ENCODE measurements at places on chromosomes 1 and 21.

- DNase-seq = peak; percentile 100
Measured at GRCh38 chr1:14742181-14742980, 143.9 kb downstream of the KAZN start.

- DNase-seq = peak; percentile 97
Measured at GRCh38 chr1:39799770-39800470, 11.3 kb upstream of the BMP8B start.

DNA sequence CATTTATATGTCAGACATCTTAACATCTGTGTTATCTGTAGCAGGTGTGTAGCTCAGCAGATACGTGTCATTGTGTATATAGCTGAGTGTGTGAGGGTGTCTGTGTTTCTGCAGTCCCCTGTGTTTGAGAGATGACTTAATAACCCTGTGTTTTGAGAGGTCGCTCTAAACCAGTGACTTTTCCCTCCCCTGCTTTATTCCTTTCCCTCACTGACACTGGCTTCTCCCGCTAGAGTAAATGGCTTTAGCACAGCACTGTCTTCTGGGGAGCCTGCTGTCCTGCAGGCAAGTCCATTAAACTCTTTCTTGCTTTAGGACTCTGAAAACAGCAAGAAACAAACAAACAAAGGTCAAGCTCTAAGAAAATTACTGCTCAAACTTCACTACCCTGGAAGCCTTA, 53.0 kb downstream of the VANGL1 start:
- no peak for DNase-seq

DNA sequence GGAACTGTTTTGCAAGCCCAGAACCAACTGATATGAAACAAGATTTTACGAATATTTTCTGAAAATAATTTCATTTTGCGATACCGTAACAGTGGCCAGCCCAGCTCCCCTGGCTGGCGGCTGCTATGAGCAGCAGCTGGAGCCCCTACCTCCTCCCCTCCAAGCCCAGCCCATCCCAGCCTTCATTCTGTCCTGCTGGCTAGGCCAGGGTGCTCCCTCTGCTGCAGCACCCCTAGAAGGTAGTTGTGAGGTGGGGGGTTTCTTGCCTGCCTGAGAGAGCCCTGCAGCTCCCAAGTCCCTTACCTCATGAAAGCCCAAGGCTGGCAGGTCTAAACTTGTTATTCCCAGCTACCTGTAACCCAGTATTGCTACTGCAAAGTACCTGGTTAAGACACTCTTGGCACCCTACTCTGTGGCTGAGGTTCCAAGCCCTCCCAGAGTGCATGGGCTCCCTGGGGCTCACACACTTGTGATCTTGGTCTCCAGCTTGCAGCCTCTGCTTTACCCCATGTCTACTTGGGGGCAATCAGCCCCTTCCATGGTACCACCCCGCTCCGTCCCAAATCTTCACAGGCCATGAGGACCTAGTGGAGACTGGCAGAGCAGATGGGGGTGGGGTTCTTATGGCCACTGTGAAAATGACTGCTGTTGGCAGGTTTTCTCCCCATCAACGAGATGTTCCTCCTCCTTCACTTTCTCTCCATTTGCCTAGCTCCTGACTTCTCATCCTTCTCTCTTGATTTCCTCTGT, 239.8 kb downstream of the TRABD2B start:
- DNase-seq = peak; percentile 41

- no peak for DNase-seq
Measured at GRCh38 chr1:193929374-193930033, 743.1 kb upstream of the B3GALT2 start.

GRCh38 chr1:60825593-60825992, 256.8 kb upstream of the NFIA start:
- no peak for DNase-seq

GRCh38 chr1:207883104-207883651, 27.7 kb downstream of the CD34 start:
- DNase-seq = no peak

DNA sequence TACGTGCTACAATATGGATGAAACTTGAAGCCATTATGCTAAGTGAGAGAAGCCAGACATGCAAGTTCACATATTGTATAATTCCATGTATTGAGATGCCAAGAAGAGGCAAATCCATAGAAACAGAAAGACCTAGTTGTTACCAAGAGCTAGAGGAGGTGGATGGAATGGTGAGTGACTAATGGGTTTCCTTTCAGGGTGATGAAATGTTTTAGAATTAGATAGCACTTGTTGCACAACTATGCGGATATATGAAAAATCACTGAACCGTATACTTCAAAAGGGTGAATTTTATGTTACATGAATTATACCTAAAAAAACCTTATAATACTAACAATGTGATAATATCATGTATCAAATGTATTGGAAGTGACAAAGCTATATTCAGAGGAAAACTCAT, 18.1 kb downstream of the EPHA10 start:
- peak; percentile 35 for DNase-seq

DNA sequence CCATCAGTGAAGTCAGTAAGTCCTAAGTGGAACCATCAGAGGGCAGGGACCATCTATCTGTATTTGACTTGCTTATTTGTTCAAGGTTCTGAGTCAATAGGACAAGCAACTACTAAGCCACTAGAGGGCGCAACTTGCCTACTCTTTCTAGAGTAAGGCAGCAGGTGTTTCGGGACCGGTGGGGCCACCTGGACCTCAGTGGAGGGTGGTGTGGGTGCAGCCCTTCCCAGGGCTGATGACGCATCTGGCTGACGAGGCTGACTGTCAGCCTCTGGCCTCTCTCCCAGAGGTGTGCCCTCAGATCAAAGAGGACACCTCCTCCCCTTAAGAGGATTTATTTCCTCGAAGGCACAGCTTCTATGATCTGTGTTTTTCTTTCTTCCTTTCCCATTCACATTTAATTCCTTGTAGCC, 6.6 kb downstream of the CBR3 start:
- DNase-seq = peak; percentile 98

- no peak for DNase-seq
Measured at GRCh38 chr1:208235356-208235981, 8.7 kb downstream of the PLXNA2 start.

DNA sequence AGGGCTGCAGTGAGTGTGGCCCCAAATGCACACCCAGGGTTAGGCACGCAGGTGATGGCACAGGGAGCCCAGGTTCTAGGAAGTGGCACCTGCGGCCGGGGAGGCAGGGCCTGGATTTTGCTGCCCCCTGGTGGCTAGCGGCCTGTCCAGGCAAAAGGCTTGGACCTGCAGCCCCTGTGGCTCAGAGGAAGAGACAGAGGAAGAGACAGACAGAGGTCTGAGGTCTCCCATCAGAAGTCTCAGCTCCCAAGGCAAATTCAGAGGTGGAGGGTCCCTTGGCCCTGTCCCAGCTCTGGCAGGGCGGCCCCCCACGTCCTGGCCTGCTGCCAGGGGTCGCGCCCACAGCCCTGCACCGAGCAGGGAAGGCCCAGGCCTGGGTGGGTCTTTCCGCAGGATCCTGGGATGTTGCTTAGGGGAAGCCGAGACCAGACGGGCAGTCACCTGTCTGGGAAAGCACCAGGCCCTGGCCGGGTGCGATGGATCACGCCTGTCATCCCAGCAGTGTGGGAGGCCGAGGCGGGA, 8.0 kb upstream of the TNFRSF14 start:
- peak; percentile 59 for DNase-seq

DNA sequence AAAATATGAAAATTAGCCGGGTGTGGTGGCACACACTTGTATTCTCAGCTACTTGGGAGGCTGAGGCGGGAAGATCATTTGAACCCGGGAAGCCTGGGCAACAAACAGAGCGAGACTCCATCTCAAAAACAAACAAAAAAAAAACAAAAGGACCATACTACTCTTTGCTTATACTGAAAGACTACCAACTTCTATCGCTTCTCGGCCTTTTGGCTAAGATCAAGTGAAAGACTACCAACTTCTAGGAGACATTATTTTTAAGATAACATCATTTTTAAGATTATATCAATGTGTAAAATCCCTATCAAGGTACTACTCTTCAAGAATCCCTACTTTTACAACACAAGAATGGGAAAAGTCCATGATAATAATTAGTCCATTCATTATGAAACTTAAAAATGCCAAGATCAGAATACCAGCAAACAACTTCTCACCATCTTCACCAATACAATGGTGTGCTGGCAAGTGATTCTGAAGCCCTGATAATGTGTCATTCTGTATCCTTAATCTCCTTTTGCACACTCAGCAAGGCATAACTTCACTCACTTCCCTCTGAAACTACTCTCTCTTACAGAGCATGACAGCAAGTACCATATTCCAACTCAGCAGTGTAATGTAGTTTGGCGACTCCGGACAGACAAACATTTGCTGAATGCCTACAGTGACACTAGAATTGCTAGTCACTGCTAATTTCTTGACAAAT, 1.7 kb downstream of the PTP4A2 start:
- DNase-seq = peak; percentile 53

GRCh38 chr1:2255420-2256369, 27.6 kb downstream of the SKI start:
- peak; percentile 76 for DNase-seq

DNA sequence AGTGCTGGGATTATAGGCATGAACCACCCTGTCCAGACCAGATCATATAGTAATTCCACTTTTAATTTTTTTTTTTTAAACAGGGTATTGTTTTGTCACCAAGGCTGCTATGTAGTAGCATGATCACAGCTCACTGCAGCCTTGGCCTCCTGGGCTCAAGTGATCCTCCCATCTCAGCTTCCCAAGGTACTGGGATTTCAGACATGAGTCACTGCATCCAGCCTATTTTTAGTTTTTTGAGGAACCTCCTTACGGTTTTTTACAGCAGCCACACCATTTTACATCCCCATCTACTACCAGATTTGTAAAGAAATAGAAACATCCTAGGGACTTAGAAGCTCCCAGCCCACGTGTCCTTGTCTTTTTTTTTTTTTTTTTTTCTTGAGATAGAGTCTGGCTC, 24.0 kb downstream of the L1TD1 start:
- DNase-seq = no peak

GRCh38 chr1:7069931-7070330, 284.7 kb downstream of the CAMTA1 start:
- no peak for DNase-seq

DNA sequence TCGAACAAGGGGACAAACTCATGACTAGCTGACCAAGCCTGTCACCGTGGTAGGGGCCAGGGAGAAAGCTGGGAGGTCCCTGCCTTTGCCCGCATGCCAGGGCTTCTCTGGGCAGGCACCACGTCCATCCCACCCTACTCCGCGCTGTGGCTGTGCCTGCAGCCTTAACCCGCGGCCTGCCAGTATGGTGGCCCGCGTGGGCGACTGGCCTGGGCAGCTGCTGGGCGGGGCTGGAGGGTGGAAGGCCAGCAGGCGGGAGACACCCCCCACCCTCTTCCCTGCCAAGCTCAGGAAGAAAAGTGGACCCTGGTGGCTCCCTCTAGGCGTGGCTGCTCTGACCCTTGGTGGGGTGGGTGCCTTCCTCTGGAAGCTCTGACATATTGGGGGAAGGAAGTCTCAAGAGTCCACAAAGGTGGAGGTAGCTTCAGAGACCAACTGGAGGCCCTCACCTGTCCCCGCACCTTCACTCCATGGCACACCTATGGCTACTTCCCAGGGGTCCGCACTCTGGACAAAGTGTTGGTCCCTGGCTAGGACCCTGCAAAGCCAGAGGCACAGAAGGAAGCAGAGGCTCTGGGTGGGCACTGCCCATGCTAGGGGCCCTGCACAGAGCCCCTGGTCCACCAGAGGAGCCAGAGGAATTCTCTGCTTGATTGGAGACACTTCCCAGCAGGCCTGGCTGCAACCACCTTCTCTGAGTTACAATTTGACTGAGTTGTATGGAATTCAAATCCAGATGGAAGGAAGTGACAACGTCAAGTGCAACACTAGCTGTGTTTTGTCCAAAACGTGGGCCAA, 3.3 kb upstream of the SKI start:
- DNase-seq = no peak

GRCh38 chr1:101898137-101898536, 98.6 kb downstream of the OLFM3 start:
- no peak for DNase-seq

- DNase-seq = peak; percentile 88
Measured at GRCh38 chr1:54716299-54717047, 812 bp downstream of the TTC4 start.

DNA sequence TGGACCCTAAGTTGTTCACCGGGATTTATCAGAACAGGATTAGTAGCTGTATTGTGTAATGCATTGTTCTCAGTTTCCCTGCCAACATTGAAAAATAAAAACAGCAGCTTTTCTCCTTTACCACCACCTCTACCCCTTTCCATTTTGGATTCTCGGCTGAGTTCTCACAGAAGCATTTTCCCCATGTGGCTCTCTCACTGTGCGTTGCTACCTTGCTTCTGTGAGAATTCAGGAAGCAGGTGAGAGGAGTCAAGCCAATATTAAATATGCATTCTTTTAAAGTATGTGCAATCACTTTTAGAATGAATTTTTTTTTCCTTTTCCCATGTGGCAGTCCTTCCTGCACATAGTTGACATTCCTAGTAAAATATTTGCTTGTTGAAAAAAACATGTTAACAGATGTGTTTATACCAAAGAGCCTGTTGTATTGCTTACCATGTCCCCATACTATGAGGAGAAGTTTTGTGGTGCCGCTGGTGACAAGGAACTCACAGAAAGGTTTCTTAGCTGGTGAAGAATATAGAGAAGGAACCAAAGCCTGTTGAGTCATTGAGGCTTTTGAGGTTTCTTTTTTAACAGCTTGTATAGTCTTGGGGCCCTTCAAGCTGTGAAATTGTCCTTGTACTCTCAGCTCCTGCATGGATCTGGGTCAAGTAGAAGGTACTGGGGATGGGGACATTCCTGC, 3.9 kb upstream of the OLFML3 start:
- DNase-seq = no peak

DNA sequence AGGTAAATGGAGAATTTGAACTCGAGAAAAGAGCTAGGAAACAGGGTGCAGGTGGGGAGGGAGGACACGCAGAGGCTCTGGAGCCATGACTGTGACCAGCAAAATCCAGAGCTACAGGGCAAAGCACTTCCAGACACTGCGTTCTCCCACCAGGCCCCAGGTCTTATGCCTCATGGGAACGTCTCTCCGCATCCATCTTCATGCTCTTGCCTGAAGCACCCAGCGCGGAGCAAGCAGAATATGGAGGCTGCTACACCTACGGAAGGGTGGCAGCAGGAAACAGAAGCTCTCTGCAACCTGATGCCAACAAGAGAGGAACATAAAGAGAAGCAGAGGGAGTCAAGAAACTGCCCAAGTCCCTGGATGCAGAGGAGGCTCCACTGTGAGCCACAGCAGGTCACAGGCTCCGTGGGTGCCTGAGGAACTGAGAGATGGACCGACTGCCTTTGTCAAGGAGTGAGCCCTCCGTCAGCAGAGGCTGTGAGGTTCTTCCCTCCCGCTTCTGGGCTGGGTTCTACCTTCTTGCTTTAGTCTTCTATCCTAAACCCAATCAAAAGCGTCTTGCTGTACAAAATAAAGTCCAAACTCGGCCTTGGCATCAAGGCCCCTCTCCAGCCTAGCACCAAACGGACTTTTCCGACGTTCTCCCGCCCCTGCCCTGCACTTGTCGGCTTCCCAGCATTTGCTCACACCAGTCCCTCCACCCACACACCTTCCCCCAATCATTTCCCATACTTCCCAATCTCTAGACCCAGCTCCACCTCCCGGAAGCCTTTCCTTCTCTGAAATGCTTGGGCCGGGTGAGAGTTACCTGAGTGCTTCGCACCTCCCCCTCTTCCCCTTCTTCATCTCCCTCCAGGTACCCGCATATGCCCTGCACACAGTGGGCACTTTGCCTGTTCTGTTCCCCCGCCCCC, 930 bp downstream of the DHCR24 start:
- DNase-seq = peak; percentile 82

All from bronchial epithelial cell (primary cell).